ENCODE measurements at places on chromosomes 3 and 15.
A peak's percentile ranks its signal among the peaks of the same experiment; 100 is the strongest.

- DNase-seq, result no peak
Measured at GRCh38 chr3:162538491-162538890, 1041.9 kb downstream of the OTOL1 start.

DNA sequence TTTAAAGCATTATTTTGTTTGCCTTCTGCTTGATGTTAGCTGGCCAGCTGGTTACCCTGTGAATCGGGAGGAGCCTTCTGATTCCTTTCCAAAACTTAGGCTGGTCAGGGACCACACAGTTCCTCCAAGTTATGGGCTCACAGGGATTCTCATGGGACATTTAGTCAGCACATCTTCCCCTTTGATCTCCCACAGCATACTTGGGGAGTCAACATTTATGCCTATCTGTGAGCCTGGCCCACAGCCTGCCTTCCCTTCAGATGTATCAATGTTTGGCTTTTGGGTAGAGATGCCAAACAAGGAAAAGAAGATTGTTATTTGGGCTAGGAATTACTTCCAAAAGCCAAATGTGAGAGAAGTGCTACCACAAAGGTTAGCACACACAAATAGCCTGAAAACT is 32.6 kb upstream of the DCP1A start:
- DNase-seq, result no peak

DNA sequence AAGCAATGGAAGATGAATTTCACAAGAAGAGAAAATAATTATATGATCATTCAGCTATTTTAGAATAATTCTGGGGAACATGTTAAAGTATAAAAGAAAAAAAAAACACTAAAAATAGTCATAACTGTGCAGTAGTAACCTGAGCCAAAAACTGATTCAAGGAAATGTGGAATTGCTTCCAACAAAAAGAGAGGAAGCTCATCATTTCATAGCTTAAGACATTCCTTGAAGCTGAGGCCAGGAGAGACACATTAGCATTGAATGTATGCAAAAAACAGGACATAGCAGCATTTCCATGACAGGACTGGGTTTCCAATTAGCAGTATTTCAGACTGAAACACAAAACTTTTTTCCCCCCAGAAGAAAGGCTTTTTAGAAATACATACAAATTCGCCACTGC is 27.7 kb upstream of the LRRN1 start:
- DNase-seq, result no peak

GRCh38 chr15:73200339-73200738 is 148.1 kb downstream of the NEO1 start:
- DNase-seq, result no peak

- no peak for DNase-seq
Measured at GRCh38 chr15:98442901-98443300, 205.4 kb upstream of the IGF1R start.

GRCh38 chr3:10706156-10706739 is 109.8 kb upstream of the SLC6A11 start:
- DNase-seq, result peak; percentile 17
